ENCODE measurements at places on chromosomes 16 and 17.

- DNase-seq: no peak
These were observed 11.7 kb downstream of the SLC7A6OS start for GRCh38 chr16:68298907-68299561.

GRCh38 chr17:28705074-28705659 lies 6.5 kb downstream of the PROCA1 start:
- DNase-seq: no peak

GRCh38 chr16:85627526-85628264 lies 14.6 kb downstream of the GSE1 start:
- no peak for DNase-seq

DNA sequence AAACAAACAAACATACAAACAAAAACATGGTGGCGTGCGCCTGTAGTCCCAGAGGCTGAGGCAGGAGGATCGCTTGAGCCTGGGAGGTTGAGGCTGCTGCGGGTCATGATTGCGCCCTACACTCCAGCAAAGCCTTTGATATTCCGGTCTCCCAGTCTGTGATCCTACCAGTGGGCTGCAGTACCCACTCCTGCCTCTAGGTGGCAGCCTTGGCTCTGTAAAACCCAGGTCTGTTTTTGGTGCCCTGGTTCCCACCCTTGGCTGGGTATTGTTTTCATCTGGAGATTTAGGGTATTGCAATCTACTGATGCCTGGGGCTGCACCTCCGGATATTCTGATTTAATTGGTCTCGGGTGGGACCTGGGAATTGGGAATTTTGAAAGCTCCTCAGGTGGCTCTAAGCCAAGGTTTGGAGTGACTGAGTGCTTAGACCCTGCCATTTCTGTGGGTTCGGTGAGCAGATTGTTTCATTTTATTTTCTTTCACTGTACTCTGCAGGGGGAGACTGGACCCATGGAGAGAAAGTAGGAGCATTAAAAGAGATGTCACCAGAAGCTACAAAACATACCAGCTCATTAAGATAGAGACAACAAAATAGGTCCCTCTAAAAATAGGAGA lies 40.5 kb downstream of the MYH3 start:
- DNase-seq: peak; percentile 83

- no peak for DNase-seq
These were observed 150.0 kb downstream of the VPS53 start for GRCh38 chr17:564526-565065.

DNA sequence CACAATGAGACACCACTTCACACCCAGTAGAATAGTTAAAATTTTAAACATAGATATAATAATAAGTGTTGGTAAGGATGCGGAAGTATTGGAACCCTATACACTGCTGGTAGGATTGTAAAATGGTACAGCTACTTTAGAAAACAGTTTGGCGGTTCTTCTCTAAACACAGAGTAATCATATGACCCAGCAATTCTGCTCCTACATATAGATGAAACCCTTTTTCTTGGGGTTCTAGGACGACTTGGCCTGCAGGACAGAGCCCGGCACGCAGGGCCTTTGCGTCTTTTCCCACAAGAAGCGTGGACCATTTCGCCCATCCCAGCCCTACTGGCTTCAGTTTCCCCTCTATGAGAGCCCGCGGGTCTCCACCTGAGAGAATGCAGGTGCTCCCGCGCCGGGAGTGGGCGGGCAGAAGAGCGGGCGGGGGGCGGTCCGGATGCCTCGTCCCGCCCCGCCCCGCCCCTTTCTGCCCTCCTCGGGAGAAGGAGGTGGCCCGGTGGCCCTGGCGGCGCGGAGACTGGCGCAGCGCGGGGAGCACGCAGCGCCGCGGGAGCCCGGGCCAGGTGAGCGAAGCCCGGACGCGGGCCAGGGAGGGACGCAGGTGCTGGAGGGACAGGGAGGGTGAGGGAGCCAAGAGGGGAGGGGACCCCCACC lies at the start of gene SDR42E2:
SDR42E2 (plus strand) TSS at position 508 of the 657 bp plus-strand sequence. CDS start 3,077 bp downstream, outside the sequence.
- peak; percentile 100 for DNase-seq

DNA sequence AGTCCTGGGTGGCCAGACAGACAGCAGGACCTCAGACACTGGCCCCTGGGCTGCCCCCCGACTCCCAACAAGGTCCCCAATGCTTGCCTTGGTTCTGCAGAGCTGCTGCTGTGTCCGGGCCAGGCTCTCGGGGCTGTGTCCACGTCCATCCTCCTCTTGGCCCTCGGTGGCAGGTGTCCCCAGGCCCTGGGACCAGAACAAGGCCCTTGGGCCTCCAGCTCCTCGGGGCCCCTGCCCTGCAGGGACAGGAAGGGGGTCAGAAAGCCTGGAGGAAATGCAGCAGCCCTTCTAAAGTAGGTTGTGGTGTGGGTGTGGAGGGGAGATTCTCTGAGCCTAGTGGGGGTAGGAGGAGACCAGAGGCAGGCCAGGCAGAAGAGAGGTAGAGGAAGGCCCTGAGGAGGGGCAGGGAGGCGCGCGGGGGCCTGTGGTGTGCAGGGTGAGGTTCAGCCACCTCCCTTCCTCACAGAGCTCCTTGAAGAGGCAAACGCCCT lies 2.5 kb upstream of the AXIN1 start:
- no peak for DNase-seq

GRCh38 chr16:30621765-30622164 lies 11.6 kb upstream of the ZNF689 start:
- DNase-seq: no peak

- DNase-seq: no peak
These were observed 12.0 kb downstream of the USP36 start for GRCh38 chr17:78828470-78829185.

DNA sequence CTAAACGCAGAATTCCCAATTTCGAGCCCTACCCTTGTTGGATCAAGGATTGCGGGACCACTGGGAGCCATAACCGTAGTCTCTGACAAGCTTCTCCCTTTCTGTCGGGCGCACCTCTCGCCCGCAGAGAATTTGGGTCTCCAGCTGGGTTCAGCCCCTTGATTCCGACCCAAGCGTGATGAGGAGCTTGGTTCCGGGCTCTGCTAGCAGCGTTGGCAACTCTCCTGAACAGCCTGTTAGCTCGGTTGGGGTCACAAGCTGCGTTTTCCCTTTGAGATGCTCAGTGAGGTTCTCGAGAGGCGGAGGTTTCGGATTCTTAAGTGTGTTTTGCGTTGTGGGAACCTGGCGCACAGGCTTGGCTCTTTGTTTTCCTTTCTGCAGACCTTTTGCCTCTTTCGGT lies 655 bp downstream of the ATXN1L start:
- DNase-seq: peak; percentile 32

- peak; percentile 87 for DNase-seq
These were observed 6.6 kb downstream of the WFIKKN2 start for GRCh38 chr17:50841949-50842354.

GRCh38 chr16:2250652-2251295 lies 613 bp downstream of the ECI1 start:
- DNase-seq: no peak

DNA sequence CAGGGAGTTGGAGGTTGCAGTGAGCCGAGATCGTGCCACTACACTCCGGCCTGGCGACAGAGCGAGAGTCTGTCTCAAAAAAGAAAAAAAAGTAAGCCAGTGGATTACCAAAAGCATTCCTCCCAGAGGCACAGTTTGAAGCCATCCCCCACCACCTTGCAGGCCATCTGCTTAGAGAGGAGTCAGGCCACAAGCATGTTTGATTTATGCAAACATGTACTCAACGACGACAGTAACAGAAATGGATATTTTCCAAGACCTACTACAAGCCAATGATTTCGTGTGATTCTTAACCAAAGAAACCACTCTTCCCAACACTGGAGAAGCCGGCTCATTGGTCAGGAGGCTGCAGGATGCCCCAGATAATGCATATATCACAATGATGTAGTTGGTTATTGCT lies 34.8 kb downstream of the MYH13 start:
- no peak for DNase-seq

DNA sequence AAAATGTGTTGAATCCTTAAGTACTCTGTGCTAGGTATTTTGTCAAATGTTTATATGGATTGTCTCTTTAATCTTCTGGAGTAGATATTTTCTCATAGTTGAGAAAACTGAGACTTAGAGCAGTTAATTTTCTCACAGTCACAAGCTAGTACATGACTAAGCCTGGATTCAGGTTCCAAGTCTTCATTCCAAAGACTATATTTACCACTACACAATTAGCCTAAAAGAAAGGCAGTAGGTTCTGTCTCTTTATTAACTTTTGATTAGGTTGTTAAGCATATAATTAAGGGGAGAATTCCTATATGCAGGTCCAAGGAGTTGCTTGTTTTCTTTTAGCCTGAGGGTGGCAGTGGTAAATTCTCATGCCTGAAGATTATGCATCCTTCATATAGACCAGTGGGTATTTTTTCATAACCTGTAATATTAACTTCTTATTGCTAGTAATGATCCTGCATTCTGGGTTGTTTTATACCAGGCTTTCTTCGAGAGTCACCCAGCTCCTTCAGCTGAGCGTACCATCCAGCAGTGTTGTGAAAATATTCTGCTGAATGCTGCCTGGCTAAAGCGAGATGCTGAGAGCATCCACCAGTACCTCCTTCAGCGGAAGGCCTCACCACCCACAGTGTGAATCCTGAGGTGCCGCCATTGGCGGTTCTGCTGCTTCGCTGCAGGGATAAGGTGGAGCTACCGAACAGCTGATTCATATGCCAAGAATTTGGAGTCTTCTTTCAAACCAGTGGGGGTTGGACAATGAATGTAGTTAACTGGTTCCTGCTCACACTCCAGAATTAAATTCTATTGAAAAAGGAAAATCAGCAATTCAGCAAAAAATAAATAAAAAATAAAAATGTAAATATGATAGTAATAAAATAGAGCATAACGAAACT lies 28.2 kb upstream of the KPNB1 start:
- peak; percentile 78 for DNase-seq

GRCh38 chr16:25905810-25906209 lies 214.1 kb downstream of the HS3ST4 start:
- no peak for DNase-seq

DNA sequence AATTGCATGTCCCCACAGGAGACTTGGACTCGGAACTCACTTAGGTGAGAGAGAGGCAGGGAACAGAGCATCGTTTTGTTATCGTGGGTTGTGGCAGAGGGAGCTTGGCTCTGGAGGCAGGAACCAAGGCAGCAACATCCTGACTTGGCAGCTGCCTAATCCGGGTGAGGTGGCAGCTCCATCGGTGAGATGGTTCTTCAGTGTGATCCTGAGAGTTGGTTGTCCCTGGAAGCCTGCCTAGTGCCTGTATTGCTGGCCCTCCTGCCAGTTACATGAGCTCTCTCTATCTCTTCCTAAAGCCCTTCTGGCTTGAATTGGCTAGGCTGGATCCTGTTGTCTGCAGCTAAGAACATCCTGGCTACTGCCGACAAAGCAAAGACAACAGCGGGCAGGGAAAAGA lies 19.9 kb upstream of the SEC14L1 start:
- no peak for DNase-seq

DNA sequence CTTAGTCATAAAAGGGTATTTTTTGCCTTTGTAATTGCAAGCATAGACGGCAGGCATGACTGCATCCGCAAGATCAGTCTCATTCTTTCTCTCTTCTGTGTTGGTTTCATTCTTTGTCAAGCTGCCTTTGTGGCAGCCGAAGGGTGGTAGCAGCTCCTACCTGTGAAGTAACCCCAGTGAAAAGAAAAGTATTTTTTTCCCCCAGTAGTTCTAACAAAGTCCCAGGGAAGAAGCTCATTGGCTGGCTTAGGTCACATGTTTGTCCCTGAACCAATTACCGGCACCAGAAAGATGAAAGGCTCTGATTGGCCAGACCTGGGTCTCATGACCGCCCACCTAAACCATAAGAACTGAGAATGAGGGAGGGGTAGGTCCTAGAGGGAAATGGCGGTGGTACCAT lies 110.7 kb downstream of the RAP1GAP2 start:
- no peak for DNase-seq

DNA sequence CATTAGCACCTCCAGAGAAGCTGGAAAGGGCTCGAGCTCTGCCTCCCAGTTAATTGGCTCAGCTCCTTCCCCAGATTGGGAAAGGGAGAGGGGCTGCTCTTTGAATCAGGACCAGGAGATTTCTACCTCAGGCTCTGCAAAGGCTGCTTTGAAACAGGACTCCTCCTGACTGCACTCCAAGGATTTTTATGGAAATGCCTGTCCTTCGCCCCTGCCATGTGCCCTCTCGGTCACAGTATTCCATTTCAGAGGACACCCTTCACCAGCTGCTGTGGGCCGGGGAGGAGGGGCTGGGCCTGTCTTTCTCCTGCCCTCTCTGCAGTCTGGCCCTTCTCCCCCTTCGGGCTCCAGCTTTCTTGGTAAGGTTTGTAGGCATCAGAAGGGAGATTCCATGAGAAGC lies 13.6 kb downstream of the MRM1 start:
- no peak for DNase-seq

DNA sequence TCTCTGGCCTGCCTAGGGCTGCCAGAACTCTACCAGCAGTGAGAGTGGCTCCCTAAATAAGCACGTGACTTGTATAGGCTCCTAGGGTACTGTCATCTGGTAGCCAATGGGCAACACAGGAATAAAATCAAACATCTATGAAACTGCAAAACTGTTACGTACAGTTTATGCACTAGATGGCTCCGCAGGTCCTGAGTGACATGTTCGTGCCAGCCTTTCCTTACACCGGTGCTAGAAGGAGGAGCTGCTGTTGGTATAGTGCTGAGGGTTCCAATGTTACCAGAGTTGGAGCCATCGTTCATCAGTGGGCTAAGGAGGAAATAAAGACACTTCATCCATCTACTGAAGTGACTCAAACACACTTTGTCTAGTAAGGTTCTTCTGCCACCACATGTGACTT lies 63.2 kb upstream of the TRAP1 start:
- no peak for DNase-seq

- peak; percentile 23 for DNase-seq
These were observed 15.5 kb upstream of the SNTB2 start for GRCh38 chr16:69171325-69172084.

DNA sequence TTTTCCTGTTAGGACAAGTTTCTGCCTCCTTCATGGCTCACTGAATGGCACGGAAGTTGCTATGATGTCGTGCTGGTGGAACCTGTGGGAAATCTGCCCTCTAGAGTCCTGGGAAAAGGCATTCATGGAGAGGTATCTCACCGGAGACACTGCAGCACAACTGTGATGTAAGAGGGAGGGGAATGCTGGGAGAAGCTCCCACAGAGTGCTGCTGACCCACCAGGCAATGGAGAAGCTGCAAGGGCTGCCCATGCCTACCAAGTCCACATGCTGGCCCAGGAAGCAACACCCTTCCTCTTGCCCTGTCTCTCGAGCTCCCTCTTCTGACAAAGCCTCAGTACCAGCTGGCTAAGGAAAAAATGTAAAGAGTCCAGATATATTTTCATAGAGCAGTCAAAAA lies 45.2 kb upstream of the SLC5A11 start:
- peak; percentile 33 for DNase-seq

DNA sequence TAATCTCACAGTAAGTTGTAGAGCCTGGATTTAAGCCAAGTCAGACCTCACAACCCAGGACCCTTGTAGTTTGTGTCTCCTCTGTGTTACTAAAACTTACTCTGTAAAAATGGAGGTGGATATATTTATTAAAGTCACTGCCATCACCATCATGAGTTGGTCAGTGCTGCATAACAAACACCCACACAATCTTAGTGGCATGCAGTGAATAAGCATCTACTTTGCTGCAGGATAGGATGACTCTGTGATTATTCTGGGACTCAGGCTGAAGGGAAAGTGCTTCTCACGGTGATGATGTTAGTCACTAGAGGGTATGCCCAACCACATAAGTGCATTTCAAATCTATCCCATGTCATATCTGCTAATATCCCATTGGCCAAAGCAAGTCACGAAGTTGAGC lies 398.7 kb downstream of the XYLT1 start:
- DNase-seq: no peak
